ENCODE measurements at places on chromosomes 7 and 10.

DNA sequence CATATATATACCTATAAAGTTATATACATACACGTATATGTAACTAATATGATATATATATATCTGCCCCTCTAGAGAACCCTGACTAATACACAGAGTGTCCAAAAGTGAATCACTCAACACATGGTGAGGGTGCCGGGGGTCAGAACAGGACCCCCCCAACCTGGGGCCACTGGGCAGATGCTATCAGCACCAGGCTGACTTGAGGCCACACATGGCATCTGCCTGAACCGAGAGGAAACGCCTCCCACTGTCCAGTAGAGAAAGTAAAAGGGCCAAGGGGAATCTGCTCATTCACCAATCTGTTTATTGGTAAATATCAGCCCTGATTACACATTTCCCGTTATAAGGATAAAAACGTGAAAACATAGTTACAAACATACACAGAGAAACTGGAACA is 218.3 kb downstream of the PTPRN2 start:
- no peak for DNase-seq

- DNase-seq = no peak
These were observed 58.3 kb downstream of the MALSU1 start for GRCh38 chr7:23357190-23358093.

DNA sequence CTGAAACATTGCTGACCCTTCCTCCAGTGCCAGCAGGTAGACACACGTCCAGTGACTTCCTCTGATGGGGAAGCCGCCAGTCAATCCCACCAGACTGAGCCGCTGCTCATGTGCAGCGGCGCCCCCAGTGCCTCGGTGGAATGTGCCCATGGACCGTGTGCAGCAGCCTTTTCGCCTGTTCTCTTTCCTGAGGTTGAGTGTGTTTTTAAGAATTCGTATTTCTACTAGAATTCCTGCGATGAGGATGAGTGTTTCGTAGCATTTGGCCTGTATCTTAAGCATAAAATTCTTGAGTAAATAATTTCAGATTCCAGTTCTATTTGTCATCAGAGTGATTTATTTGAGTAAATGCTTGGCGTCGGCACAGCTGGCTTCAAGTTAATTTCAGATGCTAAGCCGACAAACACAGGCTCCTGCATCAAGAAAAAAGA is 35.4 kb downstream of the BNIP3 start:
- DNase-seq = no peak

DNA sequence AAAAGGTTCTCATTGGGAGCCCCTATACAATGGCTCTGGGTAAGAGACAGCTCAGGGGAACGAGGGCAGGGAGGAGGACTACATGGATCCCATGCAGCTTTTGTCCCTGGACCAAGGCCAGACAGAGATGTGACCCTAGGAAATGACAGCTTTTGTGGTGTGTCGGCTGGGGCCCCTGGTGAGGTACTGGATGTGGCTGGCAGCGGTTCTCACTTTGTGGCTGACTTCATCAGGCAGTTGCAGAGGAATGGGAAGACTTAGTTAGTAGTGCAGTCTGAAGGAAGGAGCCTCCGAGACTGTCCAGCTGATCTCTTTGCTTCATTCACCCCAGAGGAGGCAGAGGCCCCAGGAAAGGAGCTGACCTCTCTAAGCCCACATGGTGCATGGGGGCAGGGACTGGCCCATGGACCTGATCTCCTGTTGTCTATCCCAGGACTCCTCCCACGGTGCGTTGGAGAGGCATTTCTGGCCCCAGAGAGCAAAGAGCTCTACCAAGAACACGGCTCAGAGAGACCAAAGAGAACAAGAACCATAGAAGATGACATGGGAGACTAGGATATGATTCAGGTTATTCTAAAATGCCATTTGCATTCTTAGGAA is 202.9 kb downstream of the RPS24 start:
- DNase-seq = no peak

DNA sequence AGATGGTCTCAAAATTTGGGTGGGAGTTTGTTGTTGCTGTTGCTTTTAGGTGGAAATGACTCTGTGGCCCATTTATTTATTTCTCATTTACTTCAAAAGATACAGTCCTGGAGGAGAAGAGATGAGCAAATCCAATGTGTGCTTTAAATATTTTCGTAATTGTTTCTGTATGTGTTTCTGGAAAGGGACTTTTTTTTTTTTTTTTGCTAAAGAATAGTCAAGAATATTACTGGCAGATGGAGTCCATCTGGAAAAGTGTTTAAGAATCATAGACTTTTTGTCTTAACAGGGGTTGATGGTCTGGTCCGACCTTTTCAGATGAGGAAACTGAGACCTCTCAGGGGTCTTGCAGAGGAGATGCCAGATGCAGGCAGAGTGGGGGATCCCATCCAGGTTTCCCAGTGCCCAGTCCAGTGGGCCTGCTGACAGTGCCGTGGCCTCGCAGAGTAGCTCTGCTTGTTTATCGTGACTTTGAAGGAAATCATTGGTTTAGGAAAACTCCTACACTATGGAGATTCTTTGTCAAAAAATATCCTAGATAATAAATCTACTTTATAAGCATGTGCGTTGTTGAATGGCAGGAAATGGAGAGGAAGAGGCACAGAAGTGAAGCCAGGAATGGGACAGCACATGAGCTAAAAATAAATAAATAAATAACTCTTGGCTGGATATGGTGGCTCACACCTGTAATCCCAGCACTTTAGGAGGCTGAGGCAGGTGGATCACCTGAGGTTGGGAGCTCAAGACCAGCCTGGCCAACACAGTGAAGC is 164.3 kb upstream of the SVIL start:
- DNase-seq = no peak

GRCh38 chr7:79610748-79611304 is 157.4 kb upstream of the MAGI2 start:
- DNase-seq = no peak

- DNase-seq = peak; percentile 86
These were observed 27.8 kb downstream of the RBM20 start for GRCh38 chr10:110671788-110672579.

GRCh38 chr7:73577627-73578341 is 595 bp downstream of the TBL2 start:
- DNase-seq = no peak

GRCh38 chr7:49772916-49773217 is 571 bp upstream of the VWC2 start:
- DNase-seq = no peak

DNA sequence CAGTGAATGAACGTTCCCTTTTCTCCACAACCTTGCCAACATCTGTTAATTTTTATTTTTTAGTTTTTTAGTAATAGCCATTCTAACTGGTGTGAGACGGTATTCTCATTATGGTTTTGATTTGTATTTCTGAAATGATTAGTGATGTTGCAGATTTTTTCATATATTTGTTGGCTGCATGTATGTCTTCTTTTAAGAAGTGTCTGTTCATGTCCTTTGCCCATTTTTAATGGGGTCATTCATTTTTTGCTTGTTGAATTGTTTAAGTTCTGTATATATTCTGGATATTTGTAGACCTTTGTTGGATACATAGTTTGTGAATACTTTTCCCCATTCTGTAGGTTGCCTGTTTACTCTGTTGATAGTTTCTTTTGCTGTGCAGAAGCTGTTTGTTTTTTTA is 73.9 kb upstream of the MSRB2 start:
- no peak for DNase-seq

GRCh38 chr10:12501841-12502525 is 152.6 kb downstream of the CAMK1D start:
- no peak for DNase-seq

GRCh38 chr10:73576890-73577591 is 14.1 kb downstream of the USP54 start:
- DNase-seq = no peak

DNA sequence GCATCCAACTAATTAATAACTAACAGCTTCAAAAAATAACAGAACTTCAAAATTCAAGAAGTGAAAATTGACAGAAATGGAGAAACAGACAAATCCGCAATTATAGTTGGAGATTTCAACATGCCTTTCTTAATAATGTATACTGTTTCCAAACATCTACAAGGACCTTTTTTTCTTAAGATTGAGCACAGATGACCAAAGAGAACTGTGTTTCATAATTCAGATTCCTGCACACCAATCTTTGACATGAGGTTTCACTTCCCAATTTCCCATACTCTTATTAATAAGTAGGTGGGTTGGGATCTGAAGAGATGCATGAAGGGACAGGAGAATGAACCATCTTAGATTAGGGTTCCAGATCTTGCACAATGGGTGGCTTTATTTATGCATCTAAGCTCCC is 24.9 kb upstream of the GIMAP7 start:
- no peak for DNase-seq

- DNase-seq = no peak
These were observed 241.9 kb upstream of the SLC26A5 start for GRCh38 chr7:103687951-103688350.

GRCh38 chr10:89092439-89092838 is 101.8 kb downstream of the FAS start:
- DNase-seq = no peak

- DNase-seq = no peak
These were observed 166.6 kb downstream of the THSD7A start for GRCh38 chr7:11665357-11665756.

- DNase-seq = no peak
These were observed 44.8 kb upstream of the DNAAF5 start for GRCh38 chr7:681551-682307.

DNA sequence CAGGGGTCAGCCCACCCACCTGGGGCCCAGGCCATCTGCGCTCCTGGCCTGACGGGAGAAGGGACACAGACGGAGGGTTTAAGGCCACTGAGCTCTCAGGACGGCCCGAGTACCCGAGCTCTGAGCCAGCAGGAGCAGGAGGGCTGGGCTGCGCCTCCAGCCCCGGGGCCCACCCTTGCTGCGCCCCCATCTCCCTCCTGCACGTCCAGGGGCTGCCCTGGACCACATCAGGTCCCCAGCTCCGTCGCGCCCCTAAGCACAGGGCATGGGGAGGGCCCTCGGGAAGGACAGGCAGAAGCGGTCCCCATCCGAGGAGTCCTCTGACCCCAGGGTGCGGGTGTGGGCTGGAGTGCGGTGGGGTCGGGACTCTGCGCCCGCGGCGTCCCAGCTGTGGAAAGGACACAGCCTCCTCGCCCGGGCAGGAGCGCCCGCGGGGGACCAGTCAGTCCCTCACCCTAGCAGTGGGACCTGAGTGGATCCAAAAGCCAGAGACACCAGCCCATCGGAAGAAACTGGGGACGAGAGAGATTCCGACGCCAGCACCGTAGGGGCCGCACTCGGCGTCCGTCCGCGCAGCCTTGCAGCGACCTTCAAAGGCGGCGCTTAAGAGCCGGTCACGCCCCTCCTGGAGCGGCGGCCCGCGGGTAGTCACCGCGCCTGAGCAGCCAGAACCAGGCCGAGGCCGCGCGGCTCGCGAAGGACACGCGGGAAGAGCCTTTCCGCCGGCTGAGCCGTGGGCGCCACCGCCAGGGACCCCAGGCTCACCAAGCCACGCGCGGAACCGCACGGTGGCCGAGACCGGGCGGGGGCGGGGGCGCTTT is 15.9 kb downstream of the CAMK2B start:
- peak; percentile 68 for DNase-seq

GRCh38 chr7:481219-481930 is 38.3 kb downstream of the PDGFA start:
- no peak for DNase-seq

DNA sequence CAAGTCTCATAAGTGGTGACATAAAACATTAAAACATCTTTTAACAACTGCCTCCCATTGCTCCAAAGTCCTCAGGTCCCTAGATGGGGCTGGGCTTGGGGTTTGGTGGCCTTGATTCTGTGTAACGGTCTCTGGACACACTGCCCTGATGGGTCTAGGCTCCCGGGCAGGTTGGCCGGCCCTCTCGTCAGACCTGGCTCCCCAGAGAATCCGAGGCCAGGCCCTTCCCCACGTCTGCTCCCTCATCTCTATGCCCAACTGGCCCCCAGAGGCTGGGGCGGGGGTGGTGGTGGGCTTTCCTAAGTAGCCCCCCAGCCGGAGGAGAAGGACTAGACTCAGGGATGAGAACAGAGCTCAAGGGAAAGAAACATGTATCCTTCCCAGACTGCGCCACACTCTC is 31.5 kb upstream of the EFCAB10 start:
- no peak for DNase-seq

DNA sequence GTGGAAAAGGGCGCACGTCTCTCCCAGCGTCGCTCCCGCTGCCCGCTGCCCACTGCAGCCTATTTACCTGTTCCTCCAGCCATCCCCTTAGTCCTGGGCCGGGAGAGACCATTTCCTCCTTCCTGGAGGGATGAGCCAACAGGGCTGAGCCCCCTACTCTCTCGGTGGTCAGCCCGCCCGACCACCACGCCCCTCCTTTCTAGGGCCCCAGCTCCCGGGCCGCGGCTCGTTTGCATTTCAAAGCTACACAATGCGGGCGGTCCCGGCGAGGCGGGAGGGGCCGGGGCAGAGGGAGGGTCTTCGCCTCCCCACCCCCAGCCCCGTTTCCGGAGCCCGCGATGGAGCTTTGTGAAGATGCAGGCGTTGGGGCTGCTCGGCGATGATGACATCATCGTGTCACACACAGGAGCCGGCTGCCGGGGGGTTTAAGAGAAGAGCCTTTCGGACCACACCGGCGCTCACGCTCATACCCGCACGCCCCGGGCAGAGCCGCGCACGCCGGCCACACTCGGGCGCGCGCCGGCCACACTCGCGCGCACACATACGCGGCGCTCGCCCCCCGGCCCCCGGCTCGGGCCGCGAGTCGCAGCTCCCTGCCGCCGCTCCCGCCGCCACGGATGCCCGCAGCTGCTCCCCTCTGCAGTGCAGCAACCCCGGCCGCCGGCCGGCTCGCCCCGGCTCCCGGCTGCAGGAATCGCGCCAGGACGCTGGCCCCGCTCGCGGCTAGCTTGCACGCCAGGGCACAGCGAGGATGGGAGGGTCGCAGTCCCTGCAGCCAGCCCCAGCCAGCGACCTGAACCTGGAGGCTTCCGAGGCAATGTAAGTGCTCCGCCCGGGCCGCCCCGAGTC is 107.7 kb upstream of the BTBD16 start:
- peak; percentile 19 for DNase-seq

GRCh38 chr10:120941501-120941900 is 90.3 kb downstream of the WDR11 start:
- DNase-seq = no peak

DNA sequence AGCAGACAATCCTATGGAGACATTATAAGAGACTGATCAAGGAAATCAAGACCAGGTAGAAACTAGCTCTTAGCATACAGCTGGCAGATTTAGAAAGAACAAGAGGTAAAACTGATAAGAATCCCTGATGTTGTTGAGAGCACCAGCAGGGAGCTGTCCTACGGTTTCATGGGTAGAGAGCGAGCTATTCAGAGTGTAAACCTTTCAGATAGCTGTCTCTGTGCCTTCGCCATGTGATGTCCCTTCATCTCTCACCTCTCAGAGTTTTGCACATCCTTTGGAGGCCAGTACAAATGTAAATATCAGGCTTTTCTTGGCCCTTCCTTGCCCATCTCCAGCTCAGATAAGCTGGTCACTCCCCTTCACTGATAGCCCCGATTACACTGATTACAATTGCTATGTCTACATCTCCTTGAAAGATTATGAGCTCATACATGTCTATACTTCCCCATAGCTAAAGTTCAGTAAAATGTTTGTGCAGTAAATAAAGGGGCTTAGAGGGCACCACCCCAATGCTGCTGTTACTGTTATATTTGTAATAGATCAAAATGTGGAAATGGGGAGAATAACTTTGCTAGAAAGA is 21.9 kb downstream of the THSD7A start:
- no peak for DNase-seq

GRCh38 chr7:48755061-48755555 is 169.2 kb upstream of the CDC14C start:
- no peak for DNase-seq

Measured in stimulated activated CD4-positive, alpha-beta T cell treated with anti-CD3 and anti-CD28 coated beads, Interleukin-15, amount 100 ng/mL, for 24 hours (primary cell).